ENCODE measurements at places on chromosomes 1 and 21.

DNA sequence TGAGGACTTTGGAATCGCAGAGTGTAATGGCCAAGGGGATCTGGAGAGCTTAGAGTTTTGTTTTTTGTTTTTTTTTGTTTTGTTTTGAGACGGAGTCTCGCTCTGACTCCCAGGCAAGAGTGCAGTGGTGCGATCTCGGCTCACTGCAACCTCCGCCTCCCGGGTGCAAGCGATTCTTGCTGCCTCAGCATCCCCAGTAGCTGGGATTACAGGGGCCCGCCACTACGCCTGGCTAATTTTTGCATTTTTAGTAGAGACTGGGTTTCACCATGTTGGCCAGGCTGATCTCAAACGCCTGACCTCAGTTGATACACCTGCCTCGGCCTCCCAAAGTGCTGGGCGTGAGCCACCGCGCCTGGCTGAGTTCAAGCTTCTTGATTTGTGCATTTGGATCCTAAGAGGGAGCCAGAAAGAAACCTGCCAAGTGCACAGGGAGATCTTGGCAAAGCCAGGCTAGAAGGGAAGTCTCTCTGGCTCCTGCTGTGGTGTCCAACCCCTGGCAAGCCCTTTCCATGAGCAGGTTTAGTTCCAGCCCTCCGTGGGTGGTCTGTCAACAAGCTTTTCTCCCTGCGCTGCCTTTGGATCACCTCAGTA lies 852 bp downstream of the FAAH start:
- no peaks in the 10 kb centered on the region for H3K27me3 ChIP-seq
- DNase-seq: no peak
- H3K27ac ChIP-seq: no peak overlapping the region
- no peak overlapping the region for H3K4me3 ChIP-seq

DNA sequence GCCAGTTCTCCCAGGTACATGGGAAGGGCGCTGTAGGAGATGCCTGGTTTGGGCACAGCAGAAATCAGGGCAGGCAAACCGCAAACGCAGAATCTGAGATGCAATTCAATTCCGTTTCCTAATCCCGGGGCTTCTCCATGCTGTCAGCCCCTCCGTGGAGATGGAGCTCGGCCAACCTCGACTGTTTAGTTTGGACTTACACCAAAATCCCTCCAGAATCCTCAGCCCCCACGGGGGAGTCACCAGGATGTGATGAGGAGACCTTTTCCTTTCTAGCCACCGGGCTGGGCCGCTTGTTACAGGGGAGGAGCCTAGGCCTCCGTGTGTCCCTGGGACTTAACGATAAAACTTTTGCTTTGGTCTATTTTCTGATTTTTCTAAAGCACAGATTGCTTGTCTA lies 7.9 kb downstream of the SLC2A7 start:
- H3K4me3 ChIP-seq: no peak overlapping the region
- H3K36me3 ChIP-seq: no peaks in the 10 kb centered on the region
- no peaks in the 10 kb centered on the region for H3K4me1 ChIP-seq
- DNase-seq: no peak

- no peaks in the 10 kb centered on the region for H3K4me1 ChIP-seq
- DNase-seq: no peak
- no peaks in the 10 kb centered on the region for H3K36me3 ChIP-seq
Observed at GRCh38 chr1:104092698-104093097, 343.0 kb downstream of the AMY1C start.

DNA sequence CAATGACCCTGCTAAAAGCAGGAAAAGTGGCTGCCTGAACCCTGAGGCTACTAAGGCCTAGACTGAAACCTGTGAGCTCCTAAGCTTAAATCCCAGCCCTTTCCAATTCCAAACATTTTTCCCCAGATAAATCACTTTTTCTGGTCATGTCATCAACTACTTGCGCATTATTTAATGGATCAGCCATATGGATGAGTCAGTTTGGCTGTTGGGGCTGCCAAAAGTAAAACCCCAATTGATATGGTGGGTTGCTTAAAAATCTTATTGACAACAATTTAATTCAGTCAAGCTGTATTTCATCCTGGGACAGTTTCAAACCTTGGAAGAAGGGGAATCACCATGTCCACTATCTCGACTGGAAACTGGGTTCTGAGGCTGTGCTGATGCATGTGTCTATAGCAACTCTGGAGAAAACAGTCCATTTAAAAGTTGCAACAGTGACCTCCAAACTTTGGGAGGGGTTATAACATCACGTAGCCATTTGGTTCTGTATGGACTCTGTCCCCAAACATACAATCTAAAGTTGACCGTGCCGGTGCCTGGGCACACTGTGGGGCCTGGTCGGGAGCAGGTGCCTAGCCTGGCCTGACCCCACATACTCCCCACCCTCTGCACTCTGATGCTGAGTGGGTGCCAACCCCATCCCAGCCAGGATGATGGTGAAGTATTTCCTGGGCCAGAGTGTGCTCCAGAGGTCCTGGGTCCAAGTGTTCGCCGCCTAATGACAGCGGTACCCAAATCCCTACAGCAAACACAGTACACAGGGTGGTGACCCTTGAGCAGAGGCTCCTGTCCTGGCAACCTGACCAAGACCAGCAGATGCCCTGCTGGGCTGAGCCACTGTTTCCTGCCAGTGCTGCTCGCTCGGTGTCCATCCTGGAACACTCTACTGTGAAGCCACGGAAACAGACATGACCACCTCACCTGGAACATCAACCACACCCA lies 46.5 kb upstream of the LRRC52 start:
- H3K4me3 ChIP-seq: no peak overlapping the region
- H3K4me1 ChIP-seq: no peaks in the 10 kb centered on the region
- no peak for DNase-seq
- H3K27me3 ChIP-seq: no peaks in the 10 kb centered on the region
- no peaks in the 10 kb centered on the region for H3K36me3 ChIP-seq

GRCh38 chr1:183372586-183373230 lies 45.5 kb downstream of the NMNAT2 start:
- no peak overlapping the region for H3K27ac ChIP-seq
- no peaks in the 10 kb centered on the region for H3K4me1 ChIP-seq
- no peaks in the 10 kb centered on the region for H3K27me3 ChIP-seq
- no peak overlapping the region for H3K4me3 ChIP-seq
- no peaks in the 10 kb centered on the region for H3K36me3 ChIP-seq
- no peak for DNase-seq

DNA sequence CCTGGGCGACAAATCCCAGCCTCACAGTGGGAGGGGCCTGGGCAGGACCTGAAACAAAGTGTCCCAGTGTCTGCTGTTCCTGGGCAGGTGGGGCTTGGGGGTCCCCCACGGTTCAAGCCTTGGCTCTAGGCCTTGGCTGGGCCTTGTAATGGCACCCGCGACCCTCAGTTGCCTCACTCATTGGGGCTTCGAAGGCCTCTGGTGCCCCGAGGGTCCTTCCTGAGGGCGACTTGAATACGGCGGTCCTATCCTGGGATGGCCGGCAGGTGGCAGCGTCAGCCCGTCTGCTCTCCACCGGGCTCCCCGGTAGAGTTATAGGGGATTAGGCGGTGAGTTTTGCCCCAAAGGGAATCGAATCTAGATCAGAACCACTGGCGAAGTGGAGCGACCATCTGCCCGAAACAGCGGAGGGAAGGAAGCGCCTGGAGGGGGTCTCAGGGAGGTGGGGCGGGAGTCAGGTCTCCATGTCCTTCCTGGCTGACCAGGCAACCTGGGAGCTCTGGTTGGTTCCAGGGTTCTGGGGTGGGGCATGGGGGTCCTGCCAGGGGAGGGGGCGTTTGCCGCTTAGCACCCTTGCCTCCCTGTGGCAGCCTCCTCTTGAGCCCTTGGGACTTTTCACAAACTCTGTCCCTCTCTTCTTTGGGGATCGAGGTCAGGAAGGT lies 2.1 kb upstream of the PEX10 start:
- peak overlapping the region; percentile 67 for H3K27ac ChIP-seq
- H3K4me3 ChIP-seq: no peak overlapping the region
- no peak for DNase-seq

GRCh38 chr1:206687915-206688442 lies 3.3 kb downstream of the MAPKAPK2 start:
- H3K27me3 ChIP-seq: no peaks in the 10 kb centered on the region
- H3K36me3 ChIP-seq: no peaks in the 10 kb centered on the region
- H3K27ac ChIP-seq: no peak overlapping the region
- H3K4me3 ChIP-seq: no peak overlapping the region
- H3K4me1 ChIP-seq: peaks cover 18% of the 10 kb centered on the region

GRCh38 chr1:163774978-163775620 lies 453.3 kb downstream of the NUF2 start:
- DNase-seq: no peak
- H3K27ac ChIP-seq: no peak overlapping the region
- H3K36me3 ChIP-seq: no peaks in the 10 kb centered on the region
- H3K4me1 ChIP-seq: no peaks in the 10 kb centered on the region
- H3K4me3 ChIP-seq: no peak overlapping the region

DNA sequence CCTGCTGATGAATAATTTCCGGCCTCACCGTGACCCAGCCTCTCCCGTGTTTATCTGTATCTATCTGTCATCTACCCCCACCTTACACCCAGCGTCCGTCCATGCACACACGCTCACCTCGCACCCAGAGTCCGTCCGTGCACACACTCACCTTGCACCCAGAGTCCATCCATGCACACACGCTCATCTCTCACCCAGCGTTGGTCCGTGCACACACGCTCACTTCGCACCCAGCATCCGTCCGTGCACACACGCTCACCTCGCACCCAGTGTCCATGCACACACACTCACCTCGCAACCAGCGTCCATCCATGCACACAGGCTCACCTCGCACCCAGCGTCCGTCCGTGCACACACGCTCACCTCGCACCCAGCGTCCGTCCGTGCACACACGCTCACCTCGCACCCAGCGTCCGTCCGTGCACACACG lies 25.0 kb upstream of the COL18A1 start:
- DNase-seq: no peak
- no peak overlapping the region for H3K4me3 ChIP-seq

DNA sequence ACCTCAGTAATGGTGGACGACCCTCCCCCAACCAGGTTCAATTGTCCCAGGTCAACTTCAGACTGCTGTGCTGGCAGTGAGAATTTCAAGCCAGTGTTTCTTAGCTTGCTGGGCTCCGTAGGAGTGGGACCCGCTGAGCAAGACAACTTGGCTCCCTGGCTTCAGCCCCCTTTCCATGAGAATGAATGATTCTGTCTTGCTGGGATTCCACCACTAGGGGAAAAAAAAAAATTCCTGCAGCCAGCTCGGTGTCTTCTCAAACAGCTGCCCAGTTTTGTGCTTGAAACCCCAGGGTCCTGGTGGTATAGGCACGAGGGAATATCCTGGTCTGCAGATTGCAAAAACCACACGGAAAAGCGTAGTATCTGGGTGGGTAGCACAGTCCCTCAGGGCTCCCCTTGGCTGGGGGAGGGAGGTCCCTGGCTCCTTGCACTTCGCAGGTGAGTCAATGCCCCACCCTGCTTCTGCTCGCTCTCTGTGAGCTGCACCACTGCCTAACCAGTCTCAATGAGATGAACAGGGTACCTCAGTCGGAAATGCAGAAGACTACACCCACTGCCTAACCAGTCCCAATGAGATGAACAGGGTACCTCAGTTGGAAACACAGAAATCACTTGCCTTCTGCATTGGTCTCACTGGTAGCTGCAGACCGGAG lies 41.5 kb downstream of the GBP6 start:
- H3K36me3 ChIP-seq: no peaks in the 10 kb centered on the region
- H3K4me3 ChIP-seq: no peak overlapping the region
- no peak overlapping the region for H3K27ac ChIP-seq
- H3K4me1 ChIP-seq: no peaks in the 10 kb centered on the region

DNA sequence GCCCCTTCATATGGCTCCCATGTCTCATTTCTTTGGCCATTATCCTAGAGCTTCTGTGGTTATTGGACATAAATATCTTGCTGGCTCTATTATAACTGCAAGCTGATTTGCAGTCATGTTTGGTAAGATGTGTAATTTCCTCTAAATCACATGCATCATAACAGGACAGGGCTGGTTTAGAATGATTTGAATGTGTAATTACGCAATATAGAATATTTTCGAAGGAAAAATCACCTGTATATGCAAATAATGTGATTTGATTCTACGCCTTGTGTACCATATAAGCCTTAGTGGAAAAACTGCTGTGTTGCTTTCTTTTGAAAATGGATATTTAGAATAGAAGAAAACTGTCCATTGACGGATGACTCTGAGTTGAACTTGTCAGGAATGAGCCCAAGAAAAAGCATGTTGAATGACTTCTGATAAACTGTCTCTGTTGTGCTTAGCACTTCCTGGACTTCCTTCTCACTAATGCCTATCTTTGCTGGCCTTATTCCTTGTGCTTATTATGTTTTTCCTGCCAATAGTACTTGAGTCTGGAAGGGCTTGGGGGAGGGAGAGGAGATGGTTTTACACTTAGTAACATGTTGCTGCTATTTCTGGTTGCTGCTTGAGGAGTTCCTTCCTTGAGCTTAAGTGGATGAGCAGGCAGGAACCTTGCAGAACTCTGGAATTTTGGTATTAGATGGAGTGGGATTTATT lies 6.5 kb downstream of the CACHD1 start:
- DNase-seq: no peak
- H3K27me3 ChIP-seq: no peaks in the 10 kb centered on the region
- peaks cover 13% of the 10 kb centered on the region for H3K4me1 ChIP-seq
- H3K36me3 ChIP-seq: no peaks in the 10 kb centered on the region
- no peak overlapping the region for H3K4me3 ChIP-seq
- peak overlapping the region; percentile 18 for H3K27ac ChIP-seq

DNA sequence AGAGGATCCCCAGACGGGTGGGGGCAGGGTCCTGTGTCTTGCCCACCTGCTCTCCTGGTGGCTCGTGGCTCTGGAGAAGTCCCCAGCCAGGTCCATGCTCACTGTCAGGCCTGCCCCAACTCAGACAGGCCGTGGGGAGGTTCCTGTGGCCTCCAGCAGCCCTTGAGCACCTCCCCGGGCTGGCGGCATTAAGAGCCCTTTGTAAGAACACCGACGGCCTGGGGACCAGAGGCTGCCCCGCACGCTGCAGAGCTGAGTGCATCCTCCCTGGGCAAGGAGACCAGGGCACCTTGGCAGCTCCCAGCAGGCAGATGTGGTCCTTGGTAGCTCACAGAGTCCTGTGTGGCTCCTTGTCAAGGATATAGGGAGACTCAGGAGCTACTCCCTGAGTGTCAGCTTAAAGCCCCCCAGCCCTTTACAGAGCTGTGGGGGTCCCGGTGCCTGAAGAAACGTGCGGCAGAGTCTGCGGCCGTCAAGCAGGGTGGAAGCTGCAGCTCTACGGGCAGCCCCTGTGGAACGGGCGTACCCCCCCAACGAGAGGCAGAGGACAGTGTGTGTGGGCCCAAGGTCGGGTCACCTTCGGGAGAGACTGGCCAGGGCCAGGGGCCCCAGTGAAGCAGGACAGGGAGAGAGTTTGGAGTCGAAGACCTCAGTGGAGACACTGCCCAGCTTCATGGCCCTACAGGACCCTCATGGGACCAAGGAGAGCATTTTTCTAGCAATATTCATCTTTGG lies 118.6 kb downstream of the PRDM16 start:
- DNase-seq: no peak
- no peaks in the 10 kb centered on the region for H3K36me3 ChIP-seq
- H3K27me3 ChIP-seq: no peaks in the 10 kb centered on the region
- H3K4me3 ChIP-seq: no peak overlapping the region
- no peaks in the 10 kb centered on the region for H3K4me1 ChIP-seq

- DNase-seq: no peak
- H3K4me3 ChIP-seq: no peak overlapping the region
- no peaks in the 10 kb centered on the region for H3K36me3 ChIP-seq
Observed at GRCh38 chr1:242162140-242162539, 163.2 kb upstream of the MAP1LC3C start.

GRCh38 chr1:54798769-54799641 lies 2.1 kb downstream of the TTC22 start:
- H3K4me3 ChIP-seq: no peak overlapping the region
- no peak for DNase-seq
- H3K36me3 ChIP-seq: no peaks in the 10 kb centered on the region
